Activated T-cell treated with anti-CD3 and anti-CD28 coated beads, Interleukin-2, amount 50 U/mL, for 4 hours (primary cell): ENCODE measurements at places on chromosomes 3 and 15.

DNA sequence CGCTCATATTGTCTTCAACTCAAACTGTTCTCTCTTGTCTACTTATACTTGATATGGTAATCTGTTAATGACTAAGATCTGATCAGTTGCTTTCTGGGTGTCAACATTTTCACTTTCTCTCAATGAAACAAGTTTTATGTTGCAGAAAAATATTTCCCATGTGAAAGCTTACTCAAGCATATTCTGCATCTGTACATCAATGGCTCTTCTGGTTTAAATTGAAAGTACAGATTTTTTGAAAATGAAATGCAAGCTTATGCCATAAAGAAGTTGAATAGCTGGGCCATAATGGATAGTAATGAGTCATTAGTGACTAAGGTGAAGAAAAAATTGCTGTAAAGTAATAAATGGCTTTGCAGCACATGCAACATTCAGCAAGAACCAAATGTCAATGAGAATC is 140.7 kb downstream of the BCHE start:
- DNase-seq: no peak

DNA sequence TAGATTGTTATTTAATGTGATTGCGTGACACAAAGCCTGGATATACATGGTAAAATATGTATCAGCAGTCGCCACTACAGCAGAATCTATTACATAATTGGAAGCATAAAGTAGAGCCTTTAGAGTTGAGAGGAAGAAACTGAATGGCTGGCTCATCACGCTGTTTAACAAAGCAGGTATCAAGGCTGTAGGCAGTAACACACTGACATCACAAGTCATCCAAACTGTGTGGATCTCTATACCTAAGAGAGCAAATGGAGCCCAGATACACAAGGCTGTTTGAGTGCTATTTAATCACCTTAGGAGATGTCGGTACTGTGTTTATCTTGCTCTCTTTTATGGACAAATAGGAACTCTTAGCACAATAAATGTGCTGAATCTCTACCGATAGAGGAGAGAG is 864.4 kb downstream of the VGLL3 start:
- DNase-seq: no peak

DNA sequence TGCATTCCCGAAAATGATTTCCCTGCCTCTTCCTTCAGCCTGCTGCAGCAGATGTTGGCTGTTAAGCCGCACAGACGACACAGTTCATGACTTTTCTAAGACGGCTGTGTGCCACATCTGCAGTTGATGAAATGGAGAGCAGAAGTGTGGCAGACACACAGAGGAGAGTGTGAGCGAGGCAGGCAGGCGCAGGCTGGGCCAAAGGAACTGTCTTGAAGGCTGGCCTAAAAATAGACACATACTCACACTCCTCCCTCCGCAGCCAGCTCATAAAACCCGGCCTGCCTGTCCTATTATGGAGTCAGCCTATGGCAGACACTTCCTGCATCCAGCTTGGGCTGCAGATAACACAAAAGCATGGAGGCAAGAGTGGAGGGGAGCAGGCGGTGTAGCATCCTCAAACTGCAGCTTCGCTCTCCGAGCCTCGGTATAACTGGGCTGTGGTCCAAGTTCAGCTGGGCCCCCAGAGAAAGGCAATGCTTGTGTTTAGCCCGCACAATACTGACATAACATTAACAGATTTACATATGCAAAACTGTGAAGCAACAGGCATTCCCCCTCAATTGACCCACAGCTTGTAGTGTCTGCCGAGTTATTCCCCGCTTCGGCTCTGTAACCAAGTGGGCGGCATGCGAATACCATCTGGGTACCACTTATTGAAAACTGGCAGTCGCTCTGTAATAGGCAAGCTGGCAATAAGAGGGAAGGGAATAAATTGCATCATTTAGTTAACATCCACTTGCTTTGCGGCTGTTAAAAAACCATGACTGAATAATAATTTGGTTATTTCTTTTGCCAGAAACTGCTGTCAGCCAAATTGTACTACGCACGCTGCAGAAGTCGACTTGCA is 40.8 kb downstream of the FOXP1 start:
- DNase-seq: no peak

DNA sequence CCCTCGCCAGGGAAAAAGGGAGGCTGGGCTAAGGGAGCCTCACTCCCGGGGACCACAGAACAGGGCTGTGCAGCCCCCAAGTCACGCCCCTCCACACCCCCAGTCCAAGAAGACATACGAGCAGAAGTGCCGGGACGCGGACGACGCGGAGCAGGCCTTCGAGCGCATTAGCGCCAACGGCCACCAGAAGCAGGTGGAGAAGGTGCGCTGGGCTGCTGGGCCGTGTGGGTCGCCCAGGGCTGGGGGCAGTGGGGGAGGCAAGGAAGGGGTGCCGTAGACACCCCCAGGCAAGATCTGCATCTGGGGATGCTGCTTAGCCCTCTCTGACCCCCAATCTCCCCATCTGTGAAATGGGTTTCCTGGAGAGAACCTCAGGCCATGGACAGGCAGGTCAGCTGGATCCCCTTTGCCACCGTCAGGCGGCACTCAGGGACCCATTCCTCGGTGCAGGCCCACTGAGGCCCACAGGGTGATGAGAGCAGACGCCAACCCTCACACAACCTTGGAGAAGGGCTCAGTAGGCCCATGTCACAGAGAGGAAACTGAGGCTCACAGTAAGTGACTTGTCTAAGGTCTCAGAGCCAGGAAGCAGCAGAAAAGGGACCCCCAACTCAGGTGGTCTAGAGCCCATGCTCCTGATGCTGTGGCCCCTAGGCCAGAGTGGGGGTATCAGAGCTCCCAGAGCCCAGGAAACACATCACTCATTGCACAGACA is 33.7 kb downstream of the PSTPIP1 start:
- no peak for DNase-seq

GRCh38 chr3:4222574-4223175 is 80.5 kb upstream of the SETMAR start:
- DNase-seq: no peak

GRCh38 chr3:51354731-51355615 is 30.1 kb upstream of the MANF start:
- no peak for DNase-seq

DNA sequence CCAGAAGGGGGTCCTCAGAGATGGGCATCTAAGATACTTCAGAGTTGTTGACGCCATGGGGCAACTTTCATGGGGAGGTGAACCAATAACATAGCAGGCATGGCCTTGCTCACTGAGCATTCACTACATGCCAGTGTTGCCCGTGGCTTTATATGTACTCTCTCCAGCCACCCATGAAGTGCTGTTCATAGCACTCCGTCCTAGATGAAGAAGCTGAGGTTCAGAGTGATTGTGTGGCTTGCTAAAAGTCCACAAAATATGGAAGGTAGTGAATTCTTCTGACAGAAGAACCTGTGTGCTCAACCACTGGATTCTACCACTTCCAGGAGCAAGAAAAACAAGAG is 9.8 kb upstream of the SEMA4B start:
- no peak for DNase-seq

- no peak for DNase-seq
These were observed 781.2 kb upstream of the GRM7 start for GRCh38 chr3:6079561-6080179.

DNA sequence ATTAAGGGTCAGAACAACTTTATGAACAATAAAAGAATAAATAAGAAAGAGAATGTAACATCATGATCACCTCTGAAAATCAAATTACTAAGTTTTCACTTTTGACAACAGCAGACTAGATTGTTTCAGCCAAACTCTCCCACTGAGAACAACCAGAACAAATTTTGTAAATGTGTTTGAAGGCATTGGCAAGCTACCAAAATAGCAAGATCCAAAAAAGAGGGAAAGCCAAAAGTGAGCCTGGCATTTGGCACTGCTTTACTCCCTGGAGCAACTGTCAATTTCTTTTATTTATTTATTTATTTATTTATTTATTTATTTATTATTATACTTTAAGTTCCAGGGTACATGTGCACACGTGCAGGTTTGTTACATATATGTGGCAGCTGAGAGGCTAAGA is 67.2 kb downstream of the CFAP44 start:
- no peak for DNase-seq

GRCh38 chr3:143078883-143079282 is 40.7 kb upstream of the CHST2 start:
- no peak for DNase-seq

- DNase-seq: no peak
These were observed 1260.4 kb upstream of the ALCAM start for GRCh38 chr3:104106276-104106675.

DNA sequence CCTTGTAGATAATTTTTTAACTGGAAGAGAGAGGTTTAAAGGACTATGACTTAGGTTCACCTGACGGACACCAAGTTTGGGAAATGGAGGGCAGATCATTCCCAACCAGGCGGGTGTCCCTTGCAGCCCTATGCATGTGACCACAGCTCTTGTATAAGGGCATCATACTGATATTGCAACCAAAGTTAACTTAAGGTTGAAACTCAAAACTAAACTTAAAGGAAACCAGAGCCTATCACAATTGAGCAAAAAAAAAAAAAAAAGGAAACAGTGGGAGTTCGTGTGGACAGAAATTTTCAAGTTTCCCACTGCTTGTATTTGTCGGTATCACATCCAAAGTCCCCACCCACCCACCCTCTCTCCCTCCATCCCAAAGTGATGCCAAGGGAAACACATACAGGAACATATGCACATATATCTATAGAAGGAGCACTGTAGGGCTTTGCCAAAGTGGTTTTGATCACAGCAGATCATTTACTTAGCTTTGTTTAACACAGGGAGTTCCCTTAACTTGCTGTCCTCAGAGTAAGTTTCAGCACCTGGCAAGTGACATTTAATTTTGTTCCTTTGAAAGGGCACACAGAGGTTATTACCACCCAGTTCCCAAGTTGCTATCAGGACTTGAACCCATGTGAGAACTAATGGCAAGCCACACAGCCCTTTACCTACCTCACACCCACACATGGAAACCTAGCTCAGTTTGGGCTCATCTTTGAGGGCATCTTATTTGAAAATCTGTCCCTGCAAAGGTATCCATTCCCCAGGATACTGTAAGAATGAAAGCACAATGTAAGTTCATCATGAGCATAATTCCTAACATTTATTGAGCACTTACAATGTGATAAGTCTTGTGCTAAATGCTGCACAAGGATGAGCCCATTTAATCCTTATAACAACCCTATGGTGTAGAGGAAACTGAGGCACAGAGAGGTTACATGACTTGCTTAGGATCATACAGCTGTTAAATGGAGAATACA is 204.5 kb upstream of the CMC1 start:
- no peak for DNase-seq

DNA sequence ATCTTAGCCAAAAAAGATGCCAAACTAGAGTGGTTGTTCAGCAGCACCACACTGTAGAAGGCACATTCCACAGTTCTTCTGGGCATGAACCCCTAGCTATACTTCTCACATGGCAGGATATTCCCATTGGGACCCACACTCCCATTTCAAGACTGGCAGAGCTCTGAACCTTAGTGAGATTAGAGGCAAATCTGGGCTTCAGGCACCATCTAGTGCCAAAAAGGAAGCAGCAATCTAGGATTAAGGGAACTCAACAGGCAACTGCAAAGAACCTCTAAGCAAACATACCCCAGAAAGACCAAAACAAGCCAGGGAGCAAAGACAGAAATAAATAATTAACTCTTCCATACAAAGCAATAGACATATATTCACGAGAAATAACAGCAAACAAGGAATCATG is 66.2 kb downstream of the TAFA4 start:
- DNase-seq: no peak

- no peak for DNase-seq
These were observed 40.5 kb downstream of the RASGRP1 start for GRCh38 chr15:38524156-38524555.

GRCh38 chr15:43186003-43186353 is 775 bp downstream of the CCNDBP1 start:
- DNase-seq: no peak

DNA sequence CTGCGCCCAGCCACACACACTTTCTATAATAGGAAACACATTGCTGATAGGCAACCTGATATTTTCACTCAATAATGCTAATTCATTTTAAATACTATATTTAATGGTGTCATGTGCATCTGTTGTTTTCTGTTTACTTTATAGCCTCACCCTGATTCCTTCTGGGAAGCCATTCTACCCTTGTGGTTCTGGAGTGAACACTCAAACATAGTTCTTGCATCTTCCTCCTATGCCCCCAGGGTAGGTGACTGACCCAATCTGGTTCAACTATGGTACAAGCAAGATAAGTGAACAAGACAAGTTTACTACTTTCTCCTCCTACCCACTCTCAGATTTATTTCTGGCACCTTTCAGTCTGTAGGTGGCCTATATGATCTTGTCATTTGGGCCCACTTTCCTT is 4.3 kb upstream of the SCG3 start:
- no peak for DNase-seq

DNA sequence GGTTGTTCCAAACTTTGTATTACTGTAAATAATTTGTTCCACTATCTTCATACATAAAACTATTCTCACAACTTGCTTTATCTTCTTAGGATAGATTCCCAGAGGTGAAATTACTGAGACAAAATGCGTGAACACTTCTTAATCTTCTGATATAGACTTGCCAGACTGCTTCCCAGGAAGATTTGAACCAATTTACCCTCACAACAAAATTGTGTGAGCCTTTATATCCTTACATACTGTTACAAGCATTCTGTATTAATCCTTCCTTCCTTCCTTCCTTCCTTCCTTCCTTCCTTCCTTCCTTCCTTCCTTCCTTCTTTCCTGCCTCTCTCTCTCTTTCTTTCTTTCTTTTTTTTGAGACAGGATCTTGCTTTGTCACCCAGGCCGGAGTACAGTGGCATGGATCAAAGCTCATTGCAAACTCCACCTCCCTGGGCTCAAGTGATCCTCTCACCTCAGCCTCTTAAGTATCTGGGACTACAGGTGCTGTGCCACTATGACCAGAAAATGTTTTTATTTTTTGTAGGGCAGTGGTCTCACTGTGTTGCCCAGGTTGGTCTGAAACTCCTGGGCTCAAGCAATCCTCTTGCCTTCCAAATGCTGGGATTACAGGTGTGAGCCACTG is 57.1 kb upstream of the SSR3 start:
- DNase-seq: no peak

DNA sequence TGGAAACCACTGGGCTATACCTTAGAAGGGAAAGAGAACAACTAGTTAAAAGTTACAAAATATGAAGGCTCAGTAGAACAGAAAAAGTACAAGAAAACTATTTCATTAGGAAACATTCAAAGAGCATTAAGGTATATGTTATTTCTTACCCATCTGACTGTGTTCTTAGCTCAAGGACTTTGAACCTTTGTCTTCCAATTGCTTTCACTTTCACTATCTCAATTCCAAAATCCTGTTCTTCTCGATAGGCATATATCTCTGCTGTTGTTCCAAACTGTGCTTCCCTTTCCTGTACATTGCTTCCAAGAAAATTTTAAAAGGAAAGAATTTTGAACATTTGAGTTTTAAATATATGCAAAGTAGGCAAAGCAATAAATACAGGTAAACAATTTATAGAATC is 6.9 kb downstream of the CRBN start:
- DNase-seq: no peak

- no peak for DNase-seq
These were observed 68.8 kb downstream of the FOXB1 start for GRCh38 chr15:60072826-60073465.
